H9 (cell line): ENCODE measurements at places on chromosomes 2 and 18. TPM values are rescaled to one million over a fixed set of nuclear protein-coding genes. Genes with fewer than 3 reads are reported as not detected.

DNA sequence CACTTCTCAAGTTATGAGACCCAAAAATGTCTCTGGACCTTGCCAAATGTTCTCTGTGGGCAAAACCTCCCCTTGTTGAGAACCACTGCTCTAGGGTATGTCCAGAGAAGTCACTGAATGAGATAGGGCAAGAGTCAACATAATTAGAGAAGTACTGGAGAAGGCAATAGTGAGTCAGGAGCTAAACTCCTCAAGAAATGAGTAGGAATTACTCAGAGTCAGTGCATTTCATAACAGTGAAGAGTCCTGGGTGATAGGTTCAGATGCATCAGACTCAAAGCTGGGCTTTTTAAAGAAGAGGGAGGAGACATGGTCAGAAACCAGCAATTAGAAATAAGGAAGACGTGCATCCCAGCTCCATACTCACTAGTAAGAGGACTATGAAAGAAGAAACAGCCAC is 38.6 kb upstream of the IHH start:
- H3K27ac ChIP-seq = no peak overlapping the region
- H3K4me3 ChIP-seq = no peak overlapping the region
- no peak for DNase-seq
- H3K27me3 ChIP-seq = no peaks in the 10 kb centered on the region
- H3K4me1 ChIP-seq = no peaks in the 10 kb centered on the region; the same call in 1 of the 2 replicates

- no peak overlapping the region for H3K27ac ChIP-seq
- no peaks in the 10 kb centered on the region for H3K27me3 ChIP-seq
- no peak overlapping the region for H3K4me3 ChIP-seq
- H3K4me1 ChIP-seq = no peaks in the 10 kb centered on the region
- H3K36me3 ChIP-seq = peaks cover 4% of the 10 kb centered on the region; the same call in 2 of the 3 replicates
Observed at GRCh38 chr18:22015156-22015555, 154.2 kb upstream of the GATA6 start.

DNA sequence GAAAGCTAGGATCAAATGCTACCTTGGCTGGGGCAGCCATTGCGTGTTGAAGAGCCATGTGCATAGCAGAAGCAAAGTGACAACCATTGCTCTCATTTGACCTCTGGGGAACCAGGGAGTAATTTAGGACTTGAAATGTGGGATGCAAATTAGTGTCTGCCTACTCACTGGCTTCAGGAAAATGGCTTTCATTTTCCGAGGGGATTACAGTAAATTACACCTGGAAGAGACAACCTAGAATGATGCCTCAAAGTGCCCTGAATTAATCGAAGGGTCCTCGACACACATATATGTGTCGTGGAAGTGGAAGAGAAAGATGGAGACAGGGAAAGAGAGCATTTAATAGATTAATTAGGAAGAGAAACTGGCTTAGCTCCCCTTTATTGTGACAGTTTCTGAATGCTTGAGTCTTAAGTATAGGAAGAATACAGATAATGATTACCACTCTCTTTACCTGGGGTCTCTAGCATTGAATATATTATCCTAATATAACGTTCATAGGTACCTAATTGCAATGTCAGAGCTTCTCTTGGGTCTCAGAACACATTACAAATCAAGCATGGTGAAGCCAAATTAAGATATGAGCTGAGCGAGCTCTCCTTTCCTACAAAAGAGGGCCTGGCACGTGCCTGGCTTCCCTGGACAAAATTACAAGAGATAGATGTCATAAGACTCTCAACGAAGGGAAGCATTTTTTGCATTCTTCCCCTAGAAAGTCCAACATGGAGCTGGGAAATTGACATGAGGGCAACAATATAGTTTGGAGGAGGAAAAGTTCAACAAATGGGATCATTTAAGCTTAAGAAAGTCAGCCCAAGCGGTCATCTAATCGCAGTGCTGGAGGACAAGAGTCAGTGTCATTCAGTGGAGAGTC is 59.5 kb downstream of the MYCN start:
- no peak overlapping the region for H3K4me3 ChIP-seq
- no peaks in the 10 kb centered on the region for H3K27me3 ChIP-seq
- no peaks in the 10 kb centered on the region; the same call in 1 of the 2 replicates for H3K4me1 ChIP-seq
- H3K27ac ChIP-seq = no peak overlapping the region

DNA sequence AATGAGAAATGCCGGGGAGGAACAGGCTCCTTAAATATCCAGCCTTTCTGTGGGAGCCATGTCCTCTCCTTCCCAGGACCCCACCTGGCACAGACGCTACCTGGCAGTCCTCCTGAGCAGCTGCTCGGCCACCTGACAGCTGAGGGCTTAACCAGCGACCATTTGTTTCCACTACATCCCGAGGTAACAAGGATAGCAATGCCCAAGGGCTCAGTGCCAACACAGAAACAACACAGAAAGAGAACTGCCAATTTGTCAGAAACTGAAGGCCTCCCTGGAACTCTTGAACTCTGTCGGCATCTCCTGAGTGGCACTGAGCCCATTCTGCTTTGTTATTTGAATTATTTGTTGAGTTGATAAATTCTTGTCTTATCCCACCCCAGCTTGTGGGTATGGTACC is 122.2 kb upstream of the ARHGAP28 start:
- H3K27me3 ChIP-seq = no peaks in the 10 kb centered on the region
- H3K27ac ChIP-seq = no peak overlapping the region
- H3K4me1 ChIP-seq = no peaks in the 10 kb centered on the region; the same call in 1 of the 2 replicates
- DNase-seq = no peak
- peaks cover 2% of the 10 kb centered on the region; the same call in 2 of the 3 replicates for H3K36me3 ChIP-seq

- H3K27me3 ChIP-seq = no peaks in the 10 kb centered on the region
- DNase-seq = no peak
- no peak overlapping the region for H3K4me3 ChIP-seq
- H3K27ac ChIP-seq = no peak overlapping the region
- H3K4me1 ChIP-seq = no peaks in the 10 kb centered on the region
Observed at GRCh38 chr2:149744865-149745264, 157.3 kb upstream of the MMADHC start.

GRCh38 chr18:46392576-46392975 is 264.4 kb downstream of the LOXHD1 start:
- H3K36me3 ChIP-seq = no peaks in the 10 kb centered on the region
- no peaks in the 10 kb centered on the region for H3K4me1 ChIP-seq
- H3K27me3 ChIP-seq = no peaks in the 10 kb centered on the region
- no peak overlapping the region for H3K27ac ChIP-seq
- DNase-seq = no peak
- H3K4me3 ChIP-seq = no peak overlapping the region

DNA sequence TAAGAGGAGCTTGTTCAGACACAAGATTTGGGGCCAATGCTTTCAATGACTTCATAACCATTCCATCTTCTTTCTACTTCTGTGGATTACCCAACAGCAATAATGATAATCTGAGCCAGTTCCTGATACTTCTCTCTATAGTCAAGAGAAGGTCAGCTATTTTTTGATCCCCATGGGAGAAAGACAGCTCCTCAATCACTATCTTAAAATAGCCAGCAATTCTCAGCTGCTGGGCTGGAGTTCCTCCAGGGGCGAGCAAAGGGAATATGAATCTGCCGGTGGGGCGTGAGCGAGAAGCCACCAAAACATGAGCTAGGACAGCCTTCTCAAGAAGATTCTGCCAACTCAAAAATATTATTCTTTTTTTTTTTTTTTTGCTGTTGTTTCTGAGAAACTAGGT is at the start of gene TMEM182:
TMEM182 (plus strand) TSS at position 269 of the 400 bp plus-strand sequence. CDS start 187 bp downstream, outside the sequence.
- no peak within 1 kb of the TSS for H3K27ac ChIP-seq
- no peak within 1 kb of the TSS for H3K4me3 ChIP-seq
- peaks cover 2% of the 10 kb centered on the region; the same call in 1 of the 3 replicates for H3K36me3 ChIP-seq
- no peaks in the 10 kb centered on the region for H3K4me1 ChIP-seq
- DNase-seq = no peak

GRCh38 chr2:3170792-3171455 is 206.7 kb downstream of the EIPR1 start:
- H3K4me1 ChIP-seq = no peaks in the 10 kb centered on the region; the same call in 1 of the 2 replicates
- no peak overlapping the region for H3K27ac ChIP-seq
- peaks cover 10% of the 10 kb centered on the region for H3K36me3 ChIP-seq

GRCh38 chr2:25417715-25418369 is 76.1 kb upstream of the DNMT3A start:
- H3K4me1 ChIP-seq = no peaks in the 10 kb centered on the region
- H3K27ac ChIP-seq = no peak overlapping the region
- peaks cover 11% of the 10 kb centered on the region; the same call in 2 of the 3 replicates for H3K36me3 ChIP-seq
- H3K27me3 ChIP-seq = no peaks in the 10 kb centered on the region
- no peak overlapping the region for H3K4me3 ChIP-seq

DNA sequence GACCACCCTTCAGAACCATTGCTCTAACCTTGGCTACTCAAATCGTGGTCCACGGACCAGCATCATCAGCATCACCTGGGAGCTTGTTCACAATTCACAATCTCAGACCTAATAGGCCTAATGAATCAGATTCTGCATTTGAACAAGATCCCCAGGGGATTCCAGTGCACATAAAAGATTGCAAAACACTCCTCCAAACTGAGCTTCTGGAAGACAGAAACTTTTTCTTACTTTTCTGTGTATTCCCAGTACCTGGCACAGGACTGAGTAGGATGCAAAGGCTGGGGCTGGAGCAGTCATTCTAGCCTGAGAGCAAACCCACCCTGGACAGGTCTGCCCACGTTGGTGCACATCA is 115.1 kb upstream of the COPS8 start:
- H3K4me3 ChIP-seq = no peak overlapping the region
- peaks cover 3% of the 10 kb centered on the region; the same call in 1 of the 2 replicates for H3K4me1 ChIP-seq
- H3K27ac ChIP-seq = no peak overlapping the region
- DNase-seq = no peak

- DNase-seq = no peak
- no peak overlapping the region for H3K27ac ChIP-seq
- no peaks in the 10 kb centered on the region for H3K36me3 ChIP-seq
- H3K27me3 ChIP-seq = no peaks in the 10 kb centered on the region
Observed at GRCh38 chr2:219128396-219128795, 32.2 kb downstream of the NHEJ1 start.

DNA sequence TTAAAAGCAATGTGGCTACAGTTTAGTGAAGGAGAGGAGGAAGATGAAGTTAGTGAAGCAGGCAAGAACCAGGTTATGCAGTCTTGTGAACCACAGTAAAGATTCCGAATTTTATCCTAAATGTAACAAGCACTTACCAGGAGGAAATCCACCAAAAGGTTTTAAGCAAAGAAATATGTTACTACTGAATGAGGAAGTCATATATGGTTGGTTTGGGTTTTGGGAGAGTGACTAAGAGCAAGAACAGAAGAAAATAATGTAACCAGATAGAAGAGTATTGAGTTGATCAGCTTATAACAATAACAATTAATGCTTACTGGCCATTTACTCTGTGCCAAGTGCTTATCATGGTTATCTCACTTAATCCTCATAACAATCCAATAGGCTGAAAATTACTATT is 1.9 kb downstream of the USP37 start:
- peaks cover 15% of the 10 kb centered on the region; the same call in 2 of the 3 replicates for H3K36me3 ChIP-seq
- H3K27me3 ChIP-seq = no peaks in the 10 kb centered on the region
- peaks cover 2% of the 10 kb centered on the region; the same call in 1 of the 2 replicates for H3K4me1 ChIP-seq
- peak overlapping the region; percentile 87 for H3K4me3 ChIP-seq
- no peak for DNase-seq
- H3K27ac ChIP-seq = no peak overlapping the region

DNA sequence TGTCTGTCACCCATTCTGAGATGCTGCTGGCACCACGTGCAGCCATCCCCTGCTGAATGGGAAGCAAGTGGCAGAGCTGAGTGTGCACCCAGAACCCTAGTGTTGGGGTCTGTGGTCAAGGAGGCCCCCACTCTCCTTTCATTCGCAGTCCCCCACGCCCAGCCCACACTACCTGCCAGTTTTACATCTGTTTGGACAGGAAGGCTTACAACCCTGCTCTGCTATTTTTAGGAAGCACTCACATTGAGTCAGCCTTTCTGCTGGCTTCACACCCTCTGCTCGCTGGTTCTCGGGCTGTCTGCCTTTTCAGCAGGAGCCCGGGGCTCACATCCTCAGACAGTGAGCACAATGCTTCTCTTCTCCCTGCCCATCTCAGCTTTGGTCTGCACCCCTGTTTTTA is 10.7 kb upstream of the ADCY3 start:
- no peaks in the 10 kb centered on the region for H3K36me3 ChIP-seq
- H3K27me3 ChIP-seq = no peaks in the 10 kb centered on the region
- no peaks in the 10 kb centered on the region; the same call in 1 of the 2 replicates for H3K4me1 ChIP-seq

DNA sequence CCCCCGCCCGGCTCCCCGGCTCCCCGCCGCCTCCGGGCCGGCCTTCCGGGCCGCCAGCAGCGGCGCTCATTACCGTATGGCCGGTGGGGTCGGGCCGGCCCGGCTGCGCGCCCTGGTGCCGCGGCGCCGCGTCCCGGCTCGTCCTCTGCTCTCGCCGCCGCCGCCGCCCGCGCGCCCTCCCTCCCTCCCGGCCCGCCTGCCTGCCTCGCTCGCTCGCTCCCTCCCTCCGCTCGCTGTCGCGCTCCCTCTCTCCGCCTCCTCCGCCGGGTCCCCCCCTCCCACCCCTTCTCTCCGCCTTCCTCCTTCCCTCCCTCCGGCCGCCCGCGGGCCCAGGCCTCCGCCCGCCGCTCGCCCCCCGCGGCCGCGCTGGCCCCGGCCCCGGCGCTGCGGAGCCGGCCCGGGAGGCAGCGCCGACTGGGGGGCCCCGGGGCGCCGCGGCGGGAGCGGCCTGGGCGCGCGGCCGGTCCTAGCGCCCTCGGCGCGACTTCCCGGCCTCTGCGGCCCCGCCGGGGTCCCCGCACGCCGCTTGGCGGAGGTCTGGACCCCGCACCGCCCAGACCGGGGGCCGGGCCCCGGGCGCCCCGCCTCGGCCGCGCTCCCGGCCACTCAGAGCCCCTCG is at the start of gene DNMT3A:
DNMT3A (minus strand) TSS at position 173 of the 619 bp plus-strand sequence. CDS start 27,941 bp downstream, outside the sequence.
- no peaks in the 10 kb centered on the region; the same call in 1 of the 2 replicates for H3K27me3 ChIP-seq
- H3K27ac ChIP-seq = no peak within 1 kb of the TSS
- peaks cover 1% of the 10 kb centered on the region; the same call in 1 of the 2 replicates for H3K4me1 ChIP-seq
- peak; percentile 62 for DNase-seq
- H3K36me3 ChIP-seq = no peaks in the 10 kb centered on the region; the same call in 2 of the 3 replicates

Gene ARHGAP25
- 1.3 TPM in 2 replicates for total RNA-seq

Gene CSRNP3
- 2.3 and 3.6 TPM in 2 replicates for total RNA-seq

Gene ATOH8
- 0.20 and 0.22 TPM in 2 replicates for total RNA-seq

Gene CHRND
- not detected in 2 replicates for total RNA-seq

Gene TMEM214
- 53.9 and 55.3 TPM in 2 replicates for total RNA-seq

Gene PKDCC
- total RNA-seq = 134 and 135 TPM in 2 replicates

Gene TFPI
- 5.7 and 5.8 TPM in 2 replicates for total RNA-seq

Gene ZFP36L2
- 105 and 110 TPM in 2 replicates for total RNA-seq

Gene SMARCAL1
- 15.6 and 16.5 TPM in 2 replicates for total RNA-seq

Gene ACMSD
- not detected in 2 replicates for total RNA-seq

Gene RIT2
- total RNA-seq = 1.2 and 1.3 TPM in 2 replicates
